ENCODE measurements at places on chromosomes 16 and 17. TPM values are rescaled to one million over a fixed set of nuclear protein-coding genes. Genes with fewer than 3 reads are reported as not detected.

MAF gene
- total RNA-seq = 17.4 TPM

DNA sequence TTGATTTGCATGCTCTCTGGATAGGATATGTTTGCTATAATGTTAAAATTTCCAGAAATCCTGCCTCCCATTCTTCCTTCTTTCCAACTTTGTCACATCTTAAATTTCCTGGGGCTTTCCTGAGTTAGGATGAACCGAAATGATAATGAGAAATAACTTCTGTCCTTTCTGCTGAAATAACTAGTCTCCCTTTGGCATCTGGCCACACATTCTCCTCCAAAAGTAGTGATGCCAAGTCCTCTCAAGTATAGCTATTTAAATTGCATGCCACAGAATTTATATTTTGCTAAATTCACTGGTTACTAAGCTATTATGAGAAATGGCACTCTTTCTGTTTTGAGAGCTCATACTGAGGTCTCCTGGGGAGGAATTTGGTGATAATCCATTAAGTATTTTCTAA lies 30.6 kb downstream of the FAM20A start:
- no peak for DNase-seq

TPSAB1 gene
- not detected for total RNA-seq

DNA sequence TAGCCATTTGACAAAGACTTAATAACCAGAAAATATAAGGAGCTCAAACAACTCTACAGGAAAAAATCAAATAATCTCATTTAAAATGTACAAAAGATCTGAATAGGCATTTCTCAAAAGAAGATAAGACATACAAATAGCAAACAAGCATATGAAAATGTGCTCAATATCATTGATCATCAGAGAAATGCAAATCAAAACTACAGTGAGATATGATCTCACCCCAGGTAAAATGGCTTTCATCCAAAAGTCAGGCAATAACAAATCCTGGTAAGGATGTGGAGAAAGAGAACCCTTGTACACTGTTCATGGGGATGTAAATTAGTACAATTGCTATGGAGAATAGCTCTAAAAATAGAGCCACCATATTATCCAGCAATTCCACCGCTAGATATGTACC lies 43.1 kb downstream of the HSD17B2 start:
- no peak for DNase-seq

GRCh38 chr16:4320571-4321137 lies 4.8 kb downstream of the GLIS2 start:
- DNase-seq = no peak

DNA sequence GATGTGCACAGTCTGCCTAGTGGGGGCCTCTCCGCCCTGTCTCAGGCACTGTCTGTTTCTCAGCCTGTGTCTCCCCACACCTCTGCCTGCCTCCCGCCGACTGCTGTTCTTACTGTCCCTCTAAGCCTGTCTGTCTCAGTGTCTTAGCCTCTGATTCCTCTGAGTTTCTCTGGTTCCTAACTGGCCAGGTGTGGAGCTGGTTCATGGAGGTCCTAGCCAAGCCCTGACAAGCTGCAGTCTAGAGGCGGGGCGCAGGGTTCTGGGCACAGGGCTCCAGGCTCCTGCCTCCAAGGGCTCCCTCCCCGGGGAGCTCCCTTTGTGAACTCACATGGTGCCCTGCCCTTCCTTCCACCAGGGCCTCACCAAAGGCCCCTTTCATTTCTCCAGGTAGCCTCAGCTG lies 19.4 kb downstream of the C17orf100 start:
- DNase-seq = no peak

DNA sequence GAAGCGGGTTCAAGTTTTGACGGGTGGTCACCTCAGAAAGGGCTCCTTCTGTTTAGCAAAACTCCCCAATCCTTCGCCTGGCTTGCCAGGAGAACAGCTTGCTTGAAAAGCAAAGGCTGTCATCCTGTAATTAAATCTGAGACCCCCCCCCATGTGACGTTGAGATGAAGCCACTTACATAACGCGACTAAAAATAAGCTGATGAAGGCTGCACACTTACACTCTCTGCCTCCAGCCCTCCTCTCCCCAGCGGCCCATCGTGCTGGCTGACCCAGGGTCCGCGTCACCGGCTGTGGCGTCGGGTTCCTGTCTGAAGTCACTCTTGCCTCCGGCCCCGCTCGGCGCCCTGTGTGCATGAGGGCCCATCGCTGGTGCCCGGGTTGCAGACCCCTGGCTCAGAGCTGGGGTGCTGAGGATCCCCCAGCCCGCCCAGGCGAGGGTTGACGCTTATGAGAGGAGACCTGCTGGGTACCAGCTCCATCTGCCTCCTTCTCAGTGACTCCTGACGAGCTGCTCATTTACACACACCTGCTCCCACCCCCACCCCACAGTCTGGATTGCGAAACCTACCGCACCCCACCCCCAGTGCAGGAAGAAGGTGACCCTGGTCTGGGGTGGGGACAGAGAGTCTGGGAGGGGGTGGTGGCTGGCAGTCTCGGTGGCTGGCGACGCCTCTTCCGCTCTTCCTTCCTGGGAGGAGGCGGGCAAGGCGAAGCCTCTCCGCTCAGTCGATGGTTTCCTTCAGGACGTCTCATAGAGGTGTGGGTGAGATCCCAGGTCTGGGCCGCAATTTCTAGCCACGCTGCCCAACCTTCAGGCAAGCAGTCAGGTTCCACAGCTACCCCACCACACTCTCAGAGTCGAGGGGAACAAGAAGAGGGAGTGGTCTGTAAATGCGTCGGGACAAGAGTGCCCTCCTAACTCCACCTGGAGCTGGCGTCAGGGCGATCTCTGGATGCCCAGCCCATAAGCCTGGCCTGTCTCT lies 3.1 kb upstream of the BAIAP2 start:
- DNase-seq = no peak

DNA sequence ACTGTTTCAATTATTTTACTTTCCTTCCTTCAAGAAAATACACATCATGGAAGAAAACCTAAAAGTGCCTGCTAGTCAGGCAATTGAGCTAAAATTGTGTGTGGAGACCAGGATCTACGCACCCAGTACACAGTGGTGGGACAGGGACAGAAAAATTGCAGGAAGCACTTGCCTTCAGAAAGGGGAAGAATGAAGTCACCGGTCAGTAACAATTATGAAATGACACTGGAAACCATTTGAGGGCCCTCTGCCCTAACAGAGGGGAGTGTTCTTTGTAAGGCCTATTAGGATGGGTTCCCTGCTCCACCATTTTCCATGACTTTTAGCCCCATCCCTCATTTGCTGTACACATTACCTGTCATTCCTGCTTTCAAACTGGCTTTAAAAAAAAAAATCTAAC lies 4.5 kb upstream of the PHAF1 start:
- no peak for DNase-seq

- peak; percentile 35 for DNase-seq
Observed at GRCh38 chr17:78828470-78829185, 12.0 kb downstream of the USP36 start.

TLCD3B gene
- total RNA-seq = 3.6 TPM

DNA sequence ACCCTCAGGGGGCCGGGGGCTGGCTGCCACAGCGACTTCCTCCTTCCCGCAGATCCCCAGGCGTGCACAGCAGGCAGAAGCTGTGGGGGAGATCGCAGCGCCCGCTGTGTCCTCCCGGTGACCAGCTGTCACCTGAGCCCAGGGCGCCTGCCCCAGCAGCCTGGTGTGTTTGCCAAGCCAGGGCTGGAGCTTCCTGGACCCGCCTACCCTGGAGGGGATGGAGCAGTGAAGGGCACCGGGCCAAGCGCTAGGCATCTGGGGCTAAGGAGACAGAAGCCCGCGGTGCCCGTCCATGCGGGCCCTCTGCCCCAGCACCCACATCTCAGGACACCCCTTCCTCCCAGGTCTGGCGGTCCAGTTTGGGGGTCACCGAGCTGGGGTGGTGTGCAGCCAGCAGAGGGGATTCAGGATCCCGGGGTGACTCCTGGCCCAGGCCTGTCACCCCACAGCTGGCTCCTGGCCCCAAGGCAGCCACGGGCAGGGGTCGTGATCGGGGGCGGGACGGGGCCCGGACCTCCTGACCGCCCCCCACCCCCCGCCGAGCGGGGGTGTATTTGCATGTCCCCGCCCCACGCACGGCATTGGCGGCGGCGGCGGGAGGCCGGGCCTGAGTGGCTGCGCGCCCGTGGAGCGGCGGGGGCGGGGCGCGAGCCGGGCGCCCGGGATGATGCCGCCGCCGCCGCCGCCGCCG lies at the start of gene RAB26:
TSS of gene RAB26 (plus strand) at position 645 of the 691 bp plus-strand sequence. CDS start 159 bp downstream, outside the sequence.
- DNase-seq = peak; percentile 42

PIK3R5 gene
- 46.7 TPM for total RNA-seq

KRT36 gene
- total RNA-seq = not detected

GRCh38 chr16:89855986-89856385 lies 17.4 kb upstream of the TCF25 start:
- DNase-seq = no peak

- DNase-seq = no peak
Observed at GRCh38 chr16:24826096-24826690, 19.6 kb upstream of the SLC5A11 start.

GRCh38 chr17:55897301-55897700 lies 146.4 kb downstream of the PCTP start:
- DNase-seq = no peak

DNA sequence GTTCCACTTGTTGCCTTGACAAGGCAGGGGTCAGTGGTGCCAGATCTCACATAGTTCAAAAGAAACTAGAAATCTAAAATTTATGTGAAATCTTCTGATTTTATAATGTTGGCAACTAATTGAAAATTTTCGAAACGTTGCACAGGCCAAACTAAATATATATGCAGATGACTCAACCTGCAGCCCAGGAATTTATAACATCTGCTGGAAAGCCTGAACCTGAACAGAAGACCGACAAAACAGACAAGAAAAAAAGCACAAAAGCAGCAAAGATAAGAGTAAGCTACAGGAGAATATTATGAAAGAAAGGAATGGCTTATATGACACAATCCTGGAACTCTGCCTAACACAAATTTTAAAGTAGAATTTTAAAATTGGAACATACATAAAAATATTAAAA lies 207.6 kb downstream of the CEP112 start:
- no peak for DNase-seq

- peak; percentile 86 for DNase-seq
Observed at GRCh38 chr17:48457080-48457836, 27.2 kb upstream of the SKAP1 start.

All from activated CD8-positive, alpha-beta T cell treated with anti-CD3 and anti-CD28 coated beads for 36 hours (primary cell).